Right lung (tissue), 10 donors: ENCODE measurements at places on chromosomes 3 and 15. TPM values are rescaled to one million over a fixed set of nuclear protein-coding genes. Genes with fewer than 3 reads are reported as not detected.
A peak's percentile ranks its signal among the peaks of the same experiment; 100 is the strongest.

DNA sequence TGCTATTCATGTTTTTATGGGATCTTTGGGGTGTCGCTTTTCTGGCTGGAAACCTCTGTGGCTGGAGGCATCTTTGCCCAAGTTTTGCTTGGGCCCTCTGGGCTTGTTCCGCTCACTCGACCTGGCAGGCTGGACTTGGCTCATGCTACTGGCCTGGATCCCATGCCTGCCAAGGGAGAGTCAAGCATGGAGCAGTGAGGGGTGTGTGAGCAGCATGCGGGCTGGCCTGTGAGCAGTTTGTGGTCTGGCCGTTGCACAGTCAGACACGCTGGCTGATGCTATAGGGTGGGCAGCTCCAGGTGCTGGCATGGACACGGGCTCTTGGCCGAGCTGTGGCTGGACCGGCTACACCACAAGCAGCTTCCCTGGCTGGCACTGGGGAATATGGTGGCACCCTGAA lies 491.1 kb downstream of the AGBL1 start:
- DNase-seq: no peak

DNA sequence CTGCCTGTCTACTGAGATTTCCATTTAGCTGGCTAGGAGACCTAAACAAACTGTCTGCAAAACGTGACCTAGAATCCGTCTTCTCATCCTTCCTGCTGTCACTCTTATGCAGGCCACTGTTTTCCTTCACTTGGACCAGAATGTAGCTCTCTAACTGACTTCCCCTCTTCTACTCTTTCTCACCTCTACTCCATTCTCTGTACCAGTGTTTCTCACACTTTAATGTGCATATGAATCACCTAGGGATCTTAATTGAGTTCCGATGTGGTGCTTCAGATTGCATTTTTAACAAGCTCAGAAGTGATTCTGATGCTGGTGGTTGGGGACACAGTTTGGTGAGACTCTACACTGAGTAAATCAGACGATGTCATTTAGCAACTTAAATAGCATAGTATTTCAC lies 1.6 kb upstream of the GBE1 start:
- DNase-seq: no peak

Gene INAFM2
- 25.3 TPM for polyA plus RNA-seq

DNA sequence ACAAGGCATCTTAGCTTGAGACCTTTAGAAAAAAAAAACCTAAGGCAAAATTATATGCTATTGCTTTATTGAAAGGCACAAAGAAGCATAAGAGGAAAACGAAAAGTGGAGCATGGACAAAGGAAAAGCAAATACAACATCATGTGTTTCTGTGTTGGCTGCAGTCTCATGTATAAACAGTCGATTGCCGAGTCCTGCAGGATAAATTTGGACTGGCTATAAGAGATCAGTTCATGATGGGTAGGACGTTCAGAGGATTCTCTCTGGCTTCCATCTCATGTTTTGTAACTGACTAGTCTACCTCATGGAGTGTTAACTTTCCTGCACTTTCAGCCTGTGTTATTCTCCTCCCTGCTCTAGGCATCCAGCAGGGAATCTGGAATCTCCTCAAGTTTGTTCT lies 21.9 kb upstream of the CCDC50 start:
- no peak for DNase-seq

GRCh38 chr3:149340310-149340933 lies 7.0 kb upstream of the TM4SF18 start:
- DNase-seq: no peak

DNA sequence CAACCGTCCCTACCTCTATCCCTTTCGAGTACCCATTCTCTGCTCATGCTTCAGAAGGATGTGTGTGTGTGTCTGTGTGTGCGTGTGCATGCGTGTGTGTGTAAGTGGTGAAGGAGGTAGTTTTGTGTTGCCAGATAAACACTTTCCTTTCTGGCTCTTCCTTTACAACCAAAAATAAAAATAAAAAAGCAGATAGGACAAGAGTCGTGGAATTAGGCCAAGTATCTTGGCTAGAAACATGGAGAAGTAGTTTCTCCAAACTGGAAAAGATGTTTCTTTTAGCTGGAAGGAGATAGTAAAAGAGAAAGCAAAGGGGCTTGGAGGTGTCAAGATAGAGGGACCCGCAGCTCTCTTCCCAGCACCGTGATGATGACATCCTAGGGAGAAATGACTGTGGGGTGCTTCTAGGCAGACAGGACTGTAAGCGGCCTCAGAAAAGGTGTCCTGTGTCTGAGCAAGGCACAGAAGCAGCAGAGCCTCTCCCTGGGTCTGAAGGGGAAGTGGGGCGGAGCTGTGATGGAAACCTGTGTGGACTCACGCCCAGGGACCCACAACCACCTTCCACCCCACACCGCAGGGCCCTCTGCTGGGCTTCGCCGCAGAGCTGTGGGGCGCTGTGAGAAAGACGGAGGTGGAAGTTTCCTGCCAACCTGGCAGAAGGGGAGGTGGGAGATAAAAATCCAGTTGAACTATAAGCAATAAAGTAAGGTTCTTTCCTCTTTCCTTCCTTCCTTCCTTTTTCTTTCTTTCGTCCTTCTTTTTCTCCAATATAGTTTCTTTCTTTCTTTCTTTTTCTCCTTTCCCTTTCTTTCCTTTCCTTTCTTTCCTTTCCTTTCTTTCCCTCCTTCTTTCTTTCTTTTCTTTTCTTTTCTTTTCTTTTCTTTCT lies 35.3 kb downstream of the MUC20 start:
- DNase-seq: no peak

- peak; percentile 57 for DNase-seq
Observed at GRCh38 chr3:74562558-74563269, 51.7 kb downstream of the CNTN3 start.

- no peak for DNase-seq
Observed at GRCh38 chr3:186890911-186891310, 39.4 kb upstream of the ST6GAL1 start.

DNA sequence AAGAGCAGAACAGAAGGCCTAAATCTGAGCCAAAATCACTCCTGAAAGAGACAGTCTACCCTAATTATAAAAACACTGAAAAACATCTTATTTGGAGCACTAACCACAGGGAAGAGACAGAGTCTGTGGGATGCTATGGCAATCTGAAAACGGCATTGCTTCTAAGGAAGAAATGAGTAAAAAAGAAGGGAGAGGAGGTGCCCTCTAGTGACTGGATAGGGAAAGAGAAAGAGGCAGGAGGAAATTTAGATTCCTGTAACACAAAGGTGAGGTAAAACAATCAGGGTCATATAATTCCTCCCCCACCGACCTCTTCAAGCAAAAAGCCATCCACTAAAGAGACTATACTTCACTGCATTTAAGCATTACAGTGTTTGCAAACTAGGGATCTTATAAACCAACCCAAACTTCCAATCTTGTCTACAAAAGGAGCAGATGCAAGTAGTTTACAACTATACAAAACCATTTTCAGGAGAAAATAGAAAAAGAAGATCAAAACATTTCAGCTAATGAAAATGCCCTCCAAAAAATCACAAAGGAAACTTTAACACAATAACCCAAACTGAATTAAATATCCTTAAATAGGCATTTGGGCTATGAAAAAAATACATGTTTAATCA lies 32.6 kb downstream of the HACD2 start:
- no peak for DNase-seq

Gene HDGFL3
- polyA plus RNA-seq: 101 TPM

DNA sequence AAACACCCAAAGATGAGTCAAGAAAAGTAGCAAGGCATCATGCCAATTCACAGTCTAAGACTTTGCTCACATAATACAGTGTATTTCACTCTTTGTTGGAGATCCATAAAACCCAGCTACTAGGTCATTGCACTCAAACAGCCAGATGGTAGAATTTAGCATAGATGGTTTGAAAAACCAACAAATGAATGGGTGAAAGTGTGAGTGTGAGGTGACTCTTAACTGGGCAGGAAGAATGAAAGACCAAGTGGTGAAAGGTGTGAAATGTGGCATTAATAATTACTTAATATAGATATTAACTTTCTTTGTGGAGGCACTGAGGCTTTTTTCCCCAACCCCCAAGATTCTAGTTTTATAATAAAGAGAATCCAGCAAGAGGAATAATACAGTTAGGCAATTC lies 159.5 kb downstream of the SQOR start:
- DNase-seq: no peak

Gene PLA1A
- 0.60 TPM for polyA plus RNA-seq

DNA sequence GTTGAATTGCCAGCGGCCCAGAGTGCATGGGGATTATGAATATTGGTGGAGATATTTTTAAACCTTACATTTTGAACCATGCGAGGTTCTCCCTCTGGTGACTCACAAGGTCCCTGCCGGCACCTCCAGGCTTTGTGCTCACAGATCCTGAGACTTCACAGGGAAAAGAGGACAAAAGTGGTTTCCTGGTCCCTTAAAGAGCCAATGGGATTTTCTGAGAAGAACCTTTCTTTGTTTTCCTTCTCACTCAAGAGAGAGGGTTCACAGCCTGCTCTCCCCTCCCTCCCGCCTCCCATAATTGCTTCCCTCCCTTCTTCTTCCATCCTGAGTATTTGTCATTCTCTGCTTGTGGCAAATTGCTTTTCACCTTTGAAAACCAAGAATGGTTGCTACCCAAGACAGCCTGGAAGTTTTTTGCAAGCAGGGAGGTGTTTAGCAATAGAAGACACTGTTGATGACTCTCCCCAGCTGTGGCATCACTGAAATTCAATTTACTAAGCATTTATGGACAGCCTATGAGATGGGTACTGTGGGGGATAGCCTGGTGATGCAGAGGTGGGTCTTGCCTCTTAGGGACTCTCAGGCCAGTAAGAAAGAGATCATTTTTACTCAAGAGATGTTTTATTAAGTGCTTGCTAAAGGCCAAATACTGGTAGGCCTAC lies 76.6 kb downstream of the CPN2 start:
- no peak for DNase-seq
